Stimulated activated CD4-positive, alpha-beta T cell treated with anti-CD3 and anti-CD28 coated beads, Interleukin-12 subunit alpha, Interleukin-12 subunit beta, amount 100 ng/mL, for 48 hours (primary cell): ENCODE measurements at places on chromosomes 12 and 14.

DNA sequence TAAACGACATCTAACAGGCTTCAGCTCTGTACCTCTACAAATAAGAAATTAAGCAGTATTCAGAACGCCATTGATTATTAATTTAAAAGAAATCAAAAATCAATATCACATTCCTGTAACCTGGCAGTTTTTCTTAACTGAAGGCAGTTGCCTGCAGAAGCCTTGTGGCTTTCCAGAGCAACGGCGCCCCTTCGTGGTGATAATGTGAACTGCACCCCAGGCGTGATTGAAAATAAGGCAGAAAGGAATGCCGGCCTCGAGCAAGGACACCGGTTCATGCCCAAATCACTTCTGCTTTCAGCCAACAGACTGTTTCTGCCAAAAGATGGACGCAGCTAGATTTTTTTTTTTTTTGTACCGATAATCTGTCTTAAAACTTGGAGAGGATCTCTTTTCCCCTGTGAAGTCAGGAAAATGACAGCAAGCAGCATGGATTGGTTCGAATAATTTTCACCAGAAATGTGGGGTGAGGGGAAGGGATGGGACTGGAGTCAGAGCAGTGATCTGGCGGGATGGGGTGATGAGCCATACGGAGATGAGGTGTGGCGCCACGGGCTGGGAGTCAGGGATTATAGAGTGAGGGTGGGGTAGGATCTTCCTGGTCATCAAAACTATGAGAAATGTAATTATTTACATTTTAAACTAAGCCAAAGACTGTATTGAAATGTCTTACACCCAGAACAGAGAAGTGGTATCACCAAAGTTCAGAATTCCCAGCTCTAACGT lies 473.0 kb downstream of the DPF3 start:
- DNase-seq: peak; percentile 90

GRCh38 chr12:53186745-53187144 lies 6.0 kb upstream of the CSAD start:
- DNase-seq: no peak

GRCh38 chr12:124622764-124623163 lies 55.4 kb upstream of the NCOR2 start:
- no peak for DNase-seq

- DNase-seq: no peak
These were observed 427.1 kb downstream of the RPS29 start for GRCh38 chr14:49159081-49159480.

GRCh38 chr14:71181215-71182003 lies 274.1 kb downstream of the PCNX1 start:
- DNase-seq: no peak

DNA sequence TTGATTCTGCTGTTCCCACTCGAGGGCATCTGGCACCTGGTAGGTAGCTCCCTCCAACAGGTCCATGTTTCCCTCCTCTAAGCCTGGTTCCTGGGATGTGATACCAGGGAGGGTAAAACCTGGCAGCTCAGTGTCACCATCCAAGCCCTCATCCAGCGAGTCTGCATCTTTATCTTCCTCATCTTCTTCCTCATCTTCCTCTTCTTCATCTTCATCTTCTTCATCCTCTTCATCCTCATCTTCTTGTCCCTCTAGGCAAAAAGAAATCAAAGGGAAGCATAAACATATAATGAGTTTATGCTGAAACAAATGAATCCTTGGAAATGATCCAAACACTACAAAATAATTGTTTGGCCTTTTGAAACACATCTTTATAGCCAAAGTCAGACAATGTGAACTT lies 55.3 kb downstream of the ARMH4 start:
- DNase-seq: no peak

GRCh38 chr12:49604856-49605255 lies 583 bp downstream of the FAM186B start:
- no peak for DNase-seq

GRCh38 chr14:105855246-105855892 lies 329.0 kb downstream of the TMEM121 start:
- no peak for DNase-seq

- no peak for DNase-seq
These were observed 10.2 kb downstream of the CD69 start for GRCh38 chr12:9750276-9751203.

GRCh38 chr12:96177013-96177412 lies 17.2 kb upstream of the ELK3 start:
- DNase-seq: peak; percentile 64

DNA sequence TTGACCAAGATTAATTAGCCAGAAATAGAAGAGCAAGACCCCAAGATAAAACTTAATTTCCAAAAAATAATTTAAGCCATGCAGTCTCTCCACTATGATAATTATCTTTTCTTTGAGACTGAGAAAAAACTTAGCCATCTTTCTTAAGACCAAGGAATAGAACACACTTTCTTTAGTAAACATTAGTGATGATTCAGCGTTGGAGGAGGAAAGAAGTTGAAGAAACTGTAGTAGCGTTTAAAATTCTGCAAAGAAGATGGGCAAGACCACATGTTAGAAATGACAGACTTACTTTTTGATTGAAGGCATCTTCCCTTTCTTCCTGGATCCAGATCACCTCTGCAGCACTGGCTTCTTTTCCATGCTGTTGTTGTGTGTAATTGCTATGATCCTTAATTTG lies 124.8 kb upstream of the RASSF8 start:
- DNase-seq: no peak

GRCh38 chr12:90216020-90216552 lies 507.4 kb upstream of the ATP2B1 start:
- no peak for DNase-seq

- DNase-seq: no peak
These were observed 489.8 kb downstream of the DIO2 start for GRCh38 chr14:79721399-79722084.

DNA sequence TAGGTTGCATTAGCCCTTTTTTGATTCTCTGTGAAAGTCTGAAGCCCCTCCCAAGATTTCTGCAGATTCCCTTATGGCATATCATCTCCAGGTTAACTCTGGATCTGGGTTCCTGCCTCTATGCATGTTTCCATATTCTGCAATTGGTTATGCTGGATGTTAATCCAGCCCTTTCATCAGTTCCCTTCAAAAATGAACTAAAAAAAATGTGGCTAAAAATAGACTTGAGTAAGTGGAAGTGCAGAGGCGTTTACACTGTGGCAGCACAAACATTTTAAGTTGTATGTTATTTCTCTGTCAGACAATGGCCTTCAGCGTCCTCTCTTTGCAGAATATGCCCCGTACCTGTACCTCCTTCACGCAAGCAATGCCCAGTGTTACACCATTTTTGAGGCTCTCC lies 11.4 kb downstream of the MGST1 start:
- no peak for DNase-seq

DNA sequence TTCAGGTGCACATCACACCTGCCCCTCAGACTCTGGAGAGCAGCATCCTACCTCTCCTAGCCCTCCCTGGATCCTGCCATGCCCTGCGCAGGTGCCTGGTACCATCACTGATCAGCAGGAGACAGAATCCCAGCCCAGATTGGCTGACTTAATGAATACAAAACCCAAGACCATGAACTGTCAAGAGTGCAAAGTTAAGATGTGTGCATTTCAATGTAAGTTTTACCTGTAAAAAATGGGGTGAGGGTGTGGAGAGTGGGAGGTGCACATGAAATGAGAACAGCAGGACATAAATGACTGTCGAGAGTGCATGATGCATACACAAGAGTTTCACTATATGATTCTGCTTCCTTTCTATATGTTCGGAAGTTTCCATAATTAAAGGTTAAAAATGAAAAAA lies 57.9 kb upstream of the GPR68 start:
- peak; percentile 21 for DNase-seq

DNA sequence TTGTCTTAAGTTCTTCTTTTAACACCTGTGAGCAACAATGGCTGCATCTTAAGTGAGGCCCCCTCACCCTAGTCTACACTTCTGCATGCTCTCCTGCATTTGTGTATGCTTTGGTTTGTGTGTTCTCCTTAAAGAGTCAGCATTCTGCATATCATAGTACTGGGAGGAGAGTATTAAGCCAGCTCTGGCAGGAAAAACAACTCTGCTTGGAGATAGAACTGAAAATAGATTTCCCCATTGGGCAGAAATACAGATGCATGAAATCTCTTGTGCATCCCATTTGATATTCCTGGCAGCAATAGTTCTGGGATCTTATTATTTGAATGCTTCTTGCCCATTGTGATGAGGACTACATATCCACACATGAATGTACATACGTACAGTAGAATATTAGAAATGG lies 70.6 kb upstream of the PRICKLE1 start:
- no peak for DNase-seq

DNA sequence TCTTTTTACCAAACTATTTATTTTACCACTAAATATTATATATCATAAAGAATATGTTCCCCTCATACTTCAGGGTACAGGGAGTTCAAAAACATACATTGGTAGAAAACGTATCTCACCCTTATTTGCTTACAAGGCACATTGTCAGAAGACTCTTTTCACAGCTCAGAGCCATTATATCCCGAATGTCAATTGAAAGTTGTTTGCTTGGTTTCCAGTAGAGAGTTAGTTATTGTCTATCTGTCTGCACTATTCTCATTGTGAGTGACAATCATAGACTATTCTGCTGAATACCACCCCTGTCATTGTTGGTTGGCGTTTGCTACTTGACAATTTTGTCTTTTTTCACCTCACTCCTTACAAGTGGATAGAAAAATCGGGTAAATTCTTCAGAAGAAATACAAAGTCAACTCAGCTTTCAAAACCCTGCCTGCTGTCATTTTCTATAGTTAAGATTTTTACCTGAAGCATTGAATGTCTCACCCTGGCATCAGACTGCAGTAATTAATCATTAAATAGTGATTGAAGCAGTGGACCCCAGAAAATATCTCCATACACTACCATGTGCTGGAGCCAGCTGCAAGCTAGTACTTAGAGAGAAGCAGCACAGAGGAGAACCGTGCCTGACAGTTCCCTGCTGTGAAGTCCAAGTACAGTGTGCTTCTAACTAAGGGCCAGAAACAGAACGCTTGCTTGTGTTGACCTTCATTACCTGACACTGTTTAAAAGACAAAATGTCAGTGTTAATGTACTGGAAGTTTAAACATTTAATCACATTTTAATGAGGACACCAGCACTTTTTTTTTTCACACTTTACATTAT lies 510.6 kb downstream of the RERGL start:
- DNase-seq: no peak

DNA sequence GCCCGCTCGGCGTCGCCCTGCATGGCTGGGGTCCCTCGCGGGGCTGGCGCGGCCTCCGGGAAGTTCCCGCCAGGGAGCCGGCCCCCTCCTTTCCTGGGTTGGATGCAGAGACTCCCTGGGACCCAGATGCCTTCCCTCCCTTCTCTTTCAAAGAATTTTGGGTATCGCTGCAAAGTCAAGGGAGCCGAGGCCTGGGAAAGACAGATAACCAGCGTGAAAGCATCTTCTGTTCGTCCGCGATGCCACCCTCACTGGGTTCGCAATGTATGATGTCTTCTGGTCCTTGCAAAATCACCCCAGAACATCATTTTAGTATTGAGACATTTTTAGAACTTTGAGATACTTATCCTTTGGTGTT lies 451 bp downstream of the IRAK3 start:
- DNase-seq: no peak

GRCh38 chr12:123707466-123707865 lies 4.7 kb upstream of the ATP6V0A2 start:
- DNase-seq: no peak
